ENCODE measurements at places on chromosomes 16 and 17. TPM values are rescaled to one million over a fixed set of nuclear protein-coding genes. Genes with fewer than 3 reads are reported as not detected.

Gene SYT17
- polyA plus RNA-seq: not detected

Gene TBC1D3G
- not detected for polyA plus RNA-seq

DNA sequence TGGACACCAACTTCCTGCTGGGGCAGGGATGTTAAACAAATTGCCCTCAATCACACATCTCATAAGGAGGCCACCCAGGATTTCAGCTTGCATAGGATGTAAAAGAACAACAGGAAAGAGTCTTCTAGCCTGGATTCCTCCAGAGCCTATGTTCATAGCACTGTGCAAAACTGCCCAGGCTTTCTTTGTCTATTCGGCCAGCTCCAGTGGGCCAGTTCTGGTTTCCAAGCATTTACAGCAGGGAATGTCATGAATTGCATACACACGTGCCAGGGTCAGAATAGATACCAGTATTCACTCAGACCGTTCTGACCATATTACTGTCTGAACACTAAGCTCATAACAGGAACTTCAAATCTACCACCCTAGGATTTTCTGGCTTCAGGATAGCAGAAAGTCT lies 273.2 kb downstream of the CDH8 start:
- H3K27ac ChIP-seq: no peak overlapping the region
- no peak overlapping the region for H3K4me3 ChIP-seq
- H3K27me3 ChIP-seq: no peaks in the 10 kb centered on the region

Gene TBC1D3E
- not detected for polyA plus RNA-seq

GRCh38 chr16:49970797-49971431 lies 54.1 kb upstream of the CNEP1R1 start:
- H3K4me1 ChIP-seq: no peaks in the 10 kb centered on the region
- no peak overlapping the region for H3K27ac ChIP-seq
- no peak for DNase-seq
- H3K27me3 ChIP-seq: peaks cover 2% of the 10 kb centered on the region
- H3K4me3 ChIP-seq: no peak overlapping the region
- H3K36me3 ChIP-seq: no peaks in the 10 kb centered on the region

Gene SPATA32
- polyA plus RNA-seq: not detected

DNA sequence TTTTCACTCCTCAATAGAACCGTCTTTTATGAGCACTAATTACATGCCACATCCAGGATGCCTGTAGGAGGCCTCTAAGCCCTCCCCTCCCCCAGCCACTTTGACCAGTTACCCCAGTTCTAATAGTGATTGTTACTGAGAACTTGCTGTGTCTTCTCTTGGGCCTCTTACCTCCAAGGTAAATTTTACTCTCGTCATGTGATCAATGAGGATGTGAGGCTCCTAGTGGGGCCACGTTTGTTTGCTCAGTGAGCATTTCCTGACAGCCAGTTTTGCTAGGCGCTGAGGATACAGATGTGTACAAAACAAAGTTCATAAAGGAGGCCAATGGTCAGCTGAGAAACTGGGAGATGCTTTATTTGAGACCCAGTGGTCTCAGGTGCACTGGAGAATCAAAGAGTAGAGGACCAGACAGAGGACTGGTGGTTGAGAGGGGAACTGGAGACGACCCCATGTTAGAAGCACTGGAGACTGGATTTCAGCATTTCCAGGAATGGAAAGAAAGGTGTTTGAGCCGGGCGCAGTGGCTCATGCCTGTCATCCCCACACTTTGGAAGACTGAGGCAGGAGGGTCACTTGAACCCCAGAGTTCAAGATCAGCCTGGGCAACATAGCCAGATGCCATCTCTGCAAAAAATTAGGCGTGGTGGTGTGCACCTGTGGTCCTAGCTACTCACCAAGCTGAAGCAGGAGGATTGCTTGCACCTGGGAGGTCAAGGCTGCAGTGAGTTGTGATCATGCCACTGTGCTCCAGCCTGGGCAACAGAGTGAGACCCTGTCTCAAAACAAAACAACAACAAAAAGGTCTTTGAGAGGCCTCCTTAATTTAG lies 2.6 kb downstream of the ATP2C2 start:
- DNase-seq: no peak
- H3K4me3 ChIP-seq: no peak overlapping the region
- peaks cover 30% of the 10 kb centered on the region for H3K27me3 ChIP-seq

Gene GPR139
- not detected for polyA plus RNA-seq

DNA sequence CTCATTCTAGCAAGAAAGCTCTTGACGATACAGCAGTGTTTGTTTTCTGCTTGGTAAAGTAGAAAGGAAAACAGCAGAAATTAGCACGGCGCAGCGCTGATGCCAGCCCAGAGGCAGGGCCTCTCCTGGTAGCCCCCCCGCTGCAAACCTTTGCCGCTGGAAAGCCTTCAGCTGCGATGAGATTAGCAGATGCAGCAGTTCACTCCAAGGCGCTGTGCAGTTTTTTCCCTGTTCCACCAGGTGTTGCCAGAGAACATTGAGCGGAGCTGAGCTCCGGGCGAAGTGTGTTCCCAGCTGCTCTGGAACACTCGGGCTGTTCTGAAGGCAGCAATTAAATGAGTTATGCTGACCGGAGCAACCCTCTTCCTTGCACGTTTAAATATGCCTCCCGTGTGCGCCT lies 72.5 kb downstream of the RBFOX1 start:
- H3K4me3 ChIP-seq: no peak overlapping the region
- DNase-seq: no peak
- H3K4me1 ChIP-seq: no peaks in the 10 kb centered on the region
- H3K27me3 ChIP-seq: no peaks in the 10 kb centered on the region
- no peak overlapping the region for H3K27ac ChIP-seq
- no peaks in the 10 kb centered on the region for H3K36me3 ChIP-seq

Gene CA4
- polyA plus RNA-seq: not detected

- DNase-seq: no peak
- no peaks in the 10 kb centered on the region for H3K4me1 ChIP-seq
- no peaks in the 10 kb centered on the region for H3K27me3 ChIP-seq
- no peaks in the 10 kb centered on the region for H3K36me3 ChIP-seq
- H3K27ac ChIP-seq: no peak overlapping the region
- no peak overlapping the region for H3K4me3 ChIP-seq
Observed at GRCh38 chr17:72046643-72047612, 73.9 kb upstream of the SOX9 start.

Gene SOX15
- polyA plus RNA-seq: 111 TPM

DNA sequence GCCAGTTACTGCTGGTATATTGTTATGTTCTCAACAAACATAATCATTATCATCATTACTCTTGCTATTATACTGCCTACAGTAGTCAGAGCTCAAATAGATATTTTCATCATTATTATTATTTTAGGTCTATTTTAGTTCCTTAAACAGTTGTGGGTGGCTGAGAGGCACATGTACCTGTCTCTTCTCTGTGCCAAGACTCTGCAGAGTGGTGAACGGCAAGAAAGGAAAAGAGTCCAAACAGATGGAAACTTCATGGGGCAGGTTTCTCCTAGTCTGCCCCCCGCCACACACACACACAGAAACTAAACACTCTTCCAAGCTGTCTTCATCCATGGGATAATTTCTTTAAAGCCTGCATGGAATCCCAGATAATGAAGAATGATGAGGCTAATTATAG lies 77.7 kb upstream of the CLEC3A start:
- H3K27me3 ChIP-seq: no peaks in the 10 kb centered on the region
- no peak for DNase-seq
- H3K4me1 ChIP-seq: no peaks in the 10 kb centered on the region
- H3K4me3 ChIP-seq: no peak overlapping the region

- H3K27me3 ChIP-seq: peaks cover 13% of the 10 kb centered on the region
- H3K4me1 ChIP-seq: no peaks in the 10 kb centered on the region
- no peak for DNase-seq
- H3K36me3 ChIP-seq: no peaks in the 10 kb centered on the region
- no peak overlapping the region for H3K27ac ChIP-seq
Observed at GRCh38 chr16:89007371-89008249, 30.6 kb upstream of the CBFA2T3 start.

- no peak overlapping the region for H3K4me3 ChIP-seq
- DNase-seq: no peak
- H3K27me3 ChIP-seq: peaks cover 6% of the 10 kb centered on the region
- H3K27ac ChIP-seq: no peak overlapping the region
- H3K4me1 ChIP-seq: no peaks in the 10 kb centered on the region
Observed at GRCh38 chr16:54219709-54220108, 66.9 kb downstream of the IRX3 start.

- no peaks in the 10 kb centered on the region for H3K36me3 ChIP-seq
- H3K27me3 ChIP-seq: no peaks in the 10 kb centered on the region
Observed at GRCh38 chr16:65373097-65373496, 251.2 kb upstream of the CDH11 start.

GRCh38 chr17:5364156-5364555 lies 55.3 kb downstream of the NUP88 start:
- H3K27me3 ChIP-seq: no peaks in the 10 kb centered on the region
- H3K4me1 ChIP-seq: peaks cover 29% of the 10 kb centered on the region
- no peak overlapping the region for H3K4me3 ChIP-seq
- H3K27ac ChIP-seq: peak overlapping the region; percentile 97

GRCh38 chr17:12985431-12986293 lies 32.2 kb downstream of the ELAC2 start:
- H3K27me3 ChIP-seq: no peaks in the 10 kb centered on the region
- no peaks in the 10 kb centered on the region for H3K4me1 ChIP-seq
- no peak for DNase-seq
- no peak overlapping the region for H3K4me3 ChIP-seq
- H3K27ac ChIP-seq: no peak overlapping the region

Gene ZNRF1
- polyA plus RNA-seq: 12.9 TPM

- no peak for DNase-seq
- H3K27me3 ChIP-seq: no peaks in the 10 kb centered on the region
- no peak overlapping the region for H3K27ac ChIP-seq
- H3K4me1 ChIP-seq: peaks cover 13% of the 10 kb centered on the region
Observed at GRCh38 chr17:74290340-74290739, 16.3 kb downstream of the DNAI2 start.

Gene NPTX1
- polyA plus RNA-seq: 0.02 TPM

DNA sequence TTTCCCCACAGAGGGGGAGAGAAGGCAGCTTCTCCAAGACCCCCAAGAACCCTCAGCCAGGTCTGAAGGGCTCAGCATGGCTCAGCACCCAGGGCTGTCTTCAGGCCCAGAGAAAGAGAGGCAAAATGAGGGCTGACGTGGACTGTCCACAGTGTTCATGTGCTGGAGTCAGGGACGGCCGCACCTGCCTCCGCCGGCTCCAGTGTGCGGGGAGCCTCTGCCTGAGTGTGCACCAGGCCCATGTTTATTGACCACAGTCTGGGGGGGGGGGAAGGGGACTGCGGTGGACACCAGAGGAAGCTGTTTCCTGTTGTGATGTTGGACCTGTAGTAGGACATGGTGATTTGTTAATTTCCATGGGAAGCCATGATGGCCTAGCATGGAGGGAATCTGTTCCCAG lies 6.9 kb downstream of the MRM1 start:
- H3K27ac ChIP-seq: no peak overlapping the region
- H3K4me3 ChIP-seq: no peak overlapping the region
- H3K27me3 ChIP-seq: no peaks in the 10 kb centered on the region
- H3K36me3 ChIP-seq: peaks cover 2% of the 10 kb centered on the region

Gene KRT15
- 505 TPM for polyA plus RNA-seq

- no peak overlapping the region for H3K4me3 ChIP-seq
- H3K4me1 ChIP-seq: no peaks in the 10 kb centered on the region
- H3K36me3 ChIP-seq: peaks cover 40% of the 10 kb centered on the region
- peak; percentile 9 for DNase-seq
Observed at GRCh38 chr16:84467256-84467655, 37.2 kb downstream of the MEAK7 start.

GRCh38 chr16:90084215-90084950 lies 7.3 kb upstream of the PRDM7 start:
- DNase-seq: no peak
- no peak overlapping the region for H3K4me3 ChIP-seq
- H3K36me3 ChIP-seq: no peaks in the 10 kb centered on the region
- no peak overlapping the region for H3K27ac ChIP-seq

Gene CRYBA1
- not detected for polyA plus RNA-seq

Gene GRAPL
- polyA plus RNA-seq: not detected

GRCh38 chr17:74767111-74767516 lies 9.0 kb downstream of the NAT9 start:
- peaks cover 18% of the 10 kb centered on the region for H3K36me3 ChIP-seq
- no peak overlapping the region for H3K27ac ChIP-seq
- H3K4me1 ChIP-seq: no peaks in the 10 kb centered on the region
- no peak for DNase-seq

DNA sequence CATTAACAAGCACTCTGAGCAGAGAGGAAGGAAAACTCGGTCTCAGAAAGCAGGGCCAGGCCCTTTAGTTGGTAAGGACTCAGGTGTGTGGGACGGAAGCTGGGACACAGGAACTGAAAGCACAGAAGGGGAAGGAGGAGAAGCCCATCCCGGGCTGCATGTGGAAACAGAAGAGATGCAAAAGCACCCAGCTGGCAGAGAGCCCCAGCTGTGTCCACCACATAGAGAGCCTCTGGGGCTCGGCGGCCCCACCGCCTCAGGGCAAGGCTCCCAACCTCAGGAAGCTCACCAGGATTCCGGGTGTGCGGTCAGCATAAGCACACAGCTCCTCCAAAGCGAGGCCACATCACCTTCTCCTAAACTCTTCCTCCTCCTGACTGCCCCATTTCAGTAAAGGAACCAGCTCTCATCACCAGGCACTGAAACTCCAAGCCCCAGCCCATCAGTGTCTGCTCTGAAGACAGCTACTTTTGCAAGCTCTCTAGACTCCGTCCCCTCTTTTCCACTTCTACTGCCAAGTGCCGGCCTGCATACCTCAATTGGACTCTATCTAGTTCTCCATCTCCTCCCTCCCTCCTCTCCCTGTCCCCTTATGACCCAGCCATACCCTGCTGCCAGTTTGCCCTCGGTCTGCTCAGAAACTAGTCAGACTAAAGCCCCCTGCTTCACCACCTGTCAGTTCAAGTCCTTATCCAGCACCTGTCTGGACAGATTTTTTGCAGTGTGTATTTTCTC lies 6.0 kb downstream of the ST3GAL2 start:
- H3K4me3 ChIP-seq: no peak overlapping the region
- DNase-seq: no peak
- H3K27ac ChIP-seq: no peak overlapping the region
- no peaks in the 10 kb centered on the region for H3K27me3 ChIP-seq

Gene CDH15
- polyA plus RNA-seq: not detected

DNA sequence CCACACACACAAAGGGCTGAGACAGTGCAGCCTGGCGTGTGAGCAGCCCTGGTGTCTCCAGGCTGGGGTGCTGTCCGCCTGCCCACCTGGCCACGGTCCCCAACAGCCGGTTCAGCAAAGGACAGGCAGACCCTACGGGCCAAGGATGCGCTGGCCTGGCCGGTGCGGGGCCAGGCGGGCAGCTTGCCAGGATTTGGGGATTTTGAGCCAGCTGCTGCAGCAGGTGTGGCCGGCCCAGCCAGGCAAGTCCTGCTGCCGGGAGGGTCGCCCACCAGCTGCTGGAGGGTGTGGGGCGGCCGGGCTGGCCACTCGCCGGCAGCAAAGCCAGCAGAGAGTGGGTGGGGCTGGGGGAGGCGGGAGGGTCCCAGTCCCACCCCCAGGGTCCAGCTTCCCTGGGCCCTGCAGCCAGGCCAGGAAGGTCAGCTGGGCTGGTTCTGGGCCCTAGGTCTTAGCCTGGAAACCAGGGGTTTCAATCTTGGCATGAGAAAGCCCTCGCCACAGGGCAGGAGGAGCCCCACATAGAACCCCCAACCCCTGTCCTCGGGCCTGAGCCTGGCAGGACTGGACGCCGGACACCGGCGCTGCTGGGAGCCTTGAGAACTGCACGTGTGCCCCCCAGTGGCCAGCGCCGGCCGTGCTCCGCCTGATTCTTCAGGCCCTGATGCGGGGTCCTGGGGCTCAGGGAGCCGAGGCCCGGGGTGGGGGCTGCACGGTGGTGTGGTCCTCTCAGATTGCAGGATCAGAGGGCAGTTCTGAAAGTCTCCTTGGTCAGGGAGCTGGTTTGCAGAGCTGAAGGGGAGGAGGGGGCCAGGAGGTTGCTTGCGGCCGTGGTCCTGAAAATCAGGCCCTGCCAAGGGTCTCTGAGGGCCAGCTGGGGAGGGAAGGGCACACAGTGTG lies 17.6 kb upstream of the SSTR5 start:
- DNase-seq: no peak
- no peak overlapping the region for H3K27ac ChIP-seq
- no peaks in the 10 kb centered on the region for H3K36me3 ChIP-seq
- H3K27me3 ChIP-seq: no peaks in the 10 kb centered on the region
